Endothelial cell of coronary artery (primary cell): ENCODE measurements at places on chromosomes 3 and 15. TPM values are rescaled to one million over a fixed set of nuclear protein-coding genes. Genes with fewer than 3 reads are reported as not detected.

The POLQ gene
- total RNA-seq: 4.0 and 6.8 TPM in 2 replicates

The MTMR10 gene
- total RNA-seq: 16.8 and 31.8 TPM in 2 replicates

The CCDC39 gene
- total RNA-seq: under 0.01 TPM in 1 of 2 replicates, not detected in the other

The ARHGEF26 gene
- total RNA-seq: 0.54 and 0.94 TPM in 2 replicates

The ALDH1L1 gene
- total RNA-seq: 0.28 TPM in 1 of 2 replicates, not detected in the other

The ZPLD1 gene
- under 0.01 and 0.09 TPM in 2 replicates for total RNA-seq

The RBP2 gene
- not detected in 2 replicates for total RNA-seq

The NMNAT3 gene
- 0.27 and 0.85 TPM in 2 replicates for total RNA-seq

The CD96 gene
- not detected in 2 replicates for total RNA-seq

The EIF4A2 gene
- total RNA-seq: 464 and 869 TPM in 2 replicates

The SCN11A gene
- total RNA-seq: 0.09 TPM in 1 of 2 replicates, not detected in the other

The MEIS2 gene
- total RNA-seq: 39.1 and 55.5 TPM in 2 replicates

The ROBO2 gene
- total RNA-seq: 0.56 TPM in 1 of 2 replicates, not detected in the other

The TMCO5A gene
- not detected in 2 replicates for total RNA-seq

The ACTC1 gene
- not detected in 2 replicates for total RNA-seq

The TRH gene
- total RNA-seq: not detected in 2 replicates

The NDUFB4 gene
- 27.7 and 39.7 TPM in 2 replicates for total RNA-seq

The ADCY5 gene
- total RNA-seq: 0.38 TPM in 1 of 2 replicates, not detected in the other

The IL16 gene
- 0.19 and 0.27 TPM in 2 replicates for total RNA-seq

The PAQR5 gene
- total RNA-seq: 0.28 and 0.36 TPM in 2 replicates

The MAP6D1 gene
- total RNA-seq: 0.75 and 1.2 TPM in 2 replicates

The GNAT1 gene
- 0.54 TPM in 1 of 2 replicates, not detected in the other for total RNA-seq
